NCI-H2171 treated with DMSO at 0.1 percent for 48 hours (cell line): ENCODE measurements at places on chromosomes 3 and 15.

DNA sequence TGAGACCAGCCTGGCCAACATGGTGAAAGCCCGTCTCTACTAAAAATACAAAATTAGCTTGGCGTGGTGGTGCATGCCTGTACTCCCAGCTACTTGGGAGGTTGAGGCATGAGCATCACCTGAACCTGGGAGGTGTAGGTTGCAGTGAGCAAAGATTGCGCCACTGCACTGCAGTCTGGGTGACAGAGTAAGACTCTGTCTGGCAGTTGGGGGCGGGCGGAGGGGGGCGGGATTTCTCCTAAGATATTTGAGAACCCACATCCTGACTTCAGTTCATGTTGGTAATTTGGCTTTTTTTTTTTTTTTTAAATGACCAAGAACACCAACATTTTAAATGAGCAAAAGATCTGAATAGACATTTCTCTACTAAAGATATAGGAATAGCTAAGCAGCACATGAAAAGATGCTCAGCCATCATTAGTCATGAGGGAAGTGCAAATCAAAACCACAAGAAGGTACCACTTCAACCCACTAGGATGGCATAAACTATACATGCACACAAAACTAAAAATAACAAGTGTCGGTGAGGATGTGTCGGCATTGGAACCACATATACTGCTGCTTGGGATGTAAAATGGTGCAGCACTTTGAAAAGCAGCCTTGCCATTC lies 75.6 kb upstream of the LMOD3 start:
- no peak for DNase-seq

GRCh38 chr3:60298141-60298540 lies 953.1 kb downstream of the FHIT start:
- peak; percentile 4 for DNase-seq

DNA sequence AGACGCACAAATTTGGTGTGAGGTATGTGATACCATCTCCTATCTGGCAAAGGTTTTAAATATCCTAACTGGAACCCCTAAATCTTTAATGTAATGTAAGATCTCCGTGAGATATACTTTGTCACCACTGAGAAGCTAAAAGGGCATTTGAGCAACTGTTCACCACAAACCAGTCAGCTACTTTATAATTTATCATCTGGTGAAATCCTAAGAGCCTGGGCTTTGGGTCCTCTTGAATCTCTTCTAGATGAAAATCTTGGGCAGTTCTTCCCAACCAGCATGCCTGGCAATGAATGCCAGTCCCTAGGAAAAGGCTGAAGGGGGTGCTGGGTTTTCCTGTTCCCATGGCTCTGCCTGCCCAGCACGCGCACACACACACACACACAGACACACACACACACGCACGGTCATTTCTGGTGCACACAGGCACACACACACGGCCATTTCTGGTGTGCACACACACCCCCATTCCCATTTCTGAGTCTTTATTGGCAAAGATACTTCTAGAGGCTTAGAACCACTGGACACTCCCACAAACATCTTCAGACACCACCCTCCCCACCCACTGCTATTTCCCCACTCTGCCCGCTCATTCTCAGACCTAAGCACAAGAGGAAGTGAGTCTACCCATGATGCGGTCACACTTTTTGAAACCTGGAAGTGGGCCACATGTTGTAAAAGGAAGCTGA lies 72.6 kb downstream of the MYO1E start:
- DNase-seq: no peak

GRCh38 chr3:184561061-184561912 lies at the start of gene EPHB3:
EPHB3 (plus strand) TSS chr3:184561785; CDS start chr3:184562236, 451 bp downstream.
- peak; percentile 99 for DNase-seq

DNA sequence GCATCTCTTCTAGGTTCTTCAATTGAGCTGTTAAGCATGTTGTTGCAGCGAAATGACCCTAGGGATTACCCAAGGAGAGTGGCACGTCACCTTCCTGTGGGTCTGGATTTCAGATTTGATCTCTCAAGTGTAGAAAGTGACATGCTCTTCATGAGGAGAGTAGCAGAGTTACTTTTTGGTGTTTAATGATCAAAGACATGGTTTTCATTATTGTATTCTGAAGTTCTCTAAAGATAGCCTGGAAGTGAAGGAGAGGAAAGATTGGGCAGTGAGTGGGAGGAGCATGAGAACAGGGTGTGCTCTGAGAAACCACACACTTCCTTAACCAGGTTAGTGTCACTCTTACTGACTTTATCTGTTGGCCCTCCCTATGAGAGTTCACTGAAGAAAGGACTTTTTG lies 153.6 kb downstream of the AKAP13 start:
- DNase-seq: no peak

GRCh38 chr15:72463702-72464101 lies 10.4 kb upstream of the ARIH1 start:
- no peak for DNase-seq

DNA sequence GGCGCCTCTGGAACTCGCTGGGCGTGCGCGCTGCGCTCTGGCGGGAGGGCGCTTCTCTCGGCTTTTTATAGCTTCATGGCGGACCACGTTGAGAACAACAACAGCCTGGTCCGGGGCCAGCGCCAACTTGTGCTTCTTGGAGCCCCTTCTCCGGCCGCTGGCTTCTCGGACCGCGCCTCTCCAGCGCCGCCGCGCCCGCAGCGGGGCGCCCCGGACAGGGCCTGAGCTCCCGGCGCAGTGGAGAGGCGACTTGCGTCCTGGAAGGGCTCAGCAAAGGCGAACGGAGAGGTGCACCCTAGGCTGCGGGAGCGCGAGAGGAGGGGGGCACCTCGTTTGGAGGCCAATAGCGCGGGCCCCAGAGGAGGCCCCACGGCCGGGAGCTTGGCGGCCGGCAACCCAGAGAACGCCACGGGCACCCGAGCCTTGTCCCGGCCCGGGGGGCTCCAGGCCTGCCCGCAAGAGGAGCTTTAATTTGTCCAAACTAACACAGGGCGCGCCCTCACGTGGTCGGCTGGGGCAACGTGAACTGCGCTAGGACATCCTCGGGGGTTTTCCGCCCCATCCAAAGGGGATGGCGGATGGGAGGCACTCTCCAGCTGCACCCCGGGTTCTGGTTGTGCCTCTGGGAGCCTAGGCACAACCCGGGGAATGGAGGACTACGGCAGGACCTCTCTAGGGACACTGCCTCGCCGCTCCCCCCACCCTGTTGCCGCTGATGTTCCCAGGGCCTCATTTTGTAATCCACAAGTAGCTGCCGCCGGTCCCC lies 37.8 kb downstream of the HMCES start:
- DNase-seq: peak; percentile 69

- DNase-seq: no peak
These were observed 104.1 kb upstream of the LPP start for GRCh38 chr3:188049606-188050530.

- DNase-seq: no peak
These were observed 131.6 kb downstream of the LEKR1 start for GRCh38 chr3:156957715-156958114.

DNA sequence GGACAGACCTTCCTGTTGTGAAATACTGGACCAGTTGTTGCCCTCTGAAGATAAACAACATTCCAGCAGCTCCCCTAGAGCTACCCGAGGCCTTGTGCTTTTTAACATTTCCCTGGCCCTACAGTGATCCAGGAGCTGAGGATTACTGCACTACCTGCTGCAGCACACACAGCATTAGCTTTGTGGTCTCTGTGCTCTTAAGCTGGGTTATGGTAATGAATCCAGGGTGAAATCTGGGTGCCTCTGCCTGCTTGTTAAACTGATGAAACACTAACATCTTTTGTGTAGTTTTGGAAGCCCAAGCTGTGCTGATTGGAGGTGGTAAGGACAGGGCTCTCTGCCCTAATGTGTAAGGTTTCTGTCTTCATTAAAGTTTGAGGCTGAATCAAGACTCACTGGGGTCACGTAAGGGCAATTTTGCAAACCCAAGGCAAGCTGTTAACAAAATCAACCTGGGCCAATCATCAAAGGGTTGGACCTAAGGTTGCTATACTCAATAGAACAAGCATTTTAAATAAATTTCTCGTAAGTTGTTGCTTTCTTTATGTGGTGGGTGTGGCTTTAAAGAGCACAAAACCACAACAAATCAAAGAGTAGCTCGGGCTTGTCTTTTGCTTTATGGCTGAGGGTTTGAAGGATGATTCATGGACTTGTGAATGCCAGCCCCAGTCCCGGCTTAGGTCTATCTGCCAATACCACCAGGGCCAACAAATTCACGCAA lies 183.9 kb downstream of the TPRG1 start:
- no peak for DNase-seq
